Mammary epithelial cell (primary cell): ENCODE measurements at places on chromosomes 5 and 9. TPM values are rescaled to one million over a fixed set of nuclear protein-coding genes. Genes with fewer than 3 reads are reported as not detected.

PDE6A gene
- 0.17 TPM for total RNA-seq

DNA sequence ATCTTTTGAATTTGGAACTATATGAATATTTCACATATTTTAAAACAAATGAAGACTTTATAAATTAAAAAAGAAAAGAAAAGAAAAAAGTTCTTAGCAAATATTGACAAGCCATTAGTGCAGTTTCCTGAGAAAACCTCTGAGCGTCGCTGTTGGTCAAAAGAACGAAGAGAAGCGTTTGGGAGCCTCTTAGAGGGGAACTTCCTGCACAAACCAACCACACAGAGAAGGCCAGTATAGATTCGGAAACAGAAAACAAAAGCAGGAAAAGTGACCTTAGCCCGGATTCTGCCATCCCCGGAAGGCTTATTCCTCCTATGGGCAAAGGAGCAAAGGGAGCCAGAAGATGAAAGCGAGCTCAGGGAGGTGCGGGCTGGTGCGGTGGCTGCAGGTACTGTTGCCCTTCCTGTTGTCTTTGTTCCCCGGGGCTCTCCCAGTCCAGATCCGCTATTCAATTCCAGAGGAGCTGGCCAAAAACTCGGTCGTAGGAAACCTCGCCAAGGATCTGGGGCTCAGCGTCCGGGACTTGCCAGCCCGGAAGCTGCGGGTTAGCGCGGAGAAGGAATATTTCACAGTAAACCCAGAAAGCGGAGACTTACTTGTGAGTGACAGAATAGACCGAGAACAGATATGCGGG, at the start of gene PCDHGB2:
PCDHGB2 (plus strand) TSS at position 205 of the 637 bp plus-strand sequence; CDS start at position 347, 142 bp downstream.
- DNase-seq: no peak

- peak; percentile 9 for DNase-seq
Observed at GRCh38 chr5:122896598-122897282, 51.3 kb downstream of the SNX24 start.

DNA sequence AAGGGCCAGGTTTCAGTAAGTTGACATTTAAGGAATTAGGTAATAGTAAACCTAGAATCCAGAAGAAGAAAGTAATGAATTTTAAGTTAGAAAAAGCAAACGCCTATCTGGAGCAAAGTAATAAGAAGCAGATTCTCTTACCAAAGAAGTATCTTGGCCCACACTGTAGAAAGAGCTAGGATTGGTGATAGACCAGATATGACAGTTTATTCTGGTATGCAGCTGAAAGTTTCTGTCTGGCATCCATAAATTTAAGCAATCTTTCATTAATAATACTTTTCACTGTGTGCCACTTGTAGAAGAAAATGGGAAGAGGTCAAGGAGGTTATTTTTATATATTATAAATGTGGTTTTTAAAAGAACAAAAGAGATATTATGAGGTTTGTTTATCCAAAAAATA, 3.0 kb downstream of the RECK start:
- peak; percentile 32 for DNase-seq

PLAC8L1 gene
- not detected for total RNA-seq

GRCh38 chr5:174971210-174971609, 246.8 kb downstream of the MSX2 start:
- DNase-seq: no peak

GRCh38 chr5:43852279-43852678, 249.3 kb downstream of the NNT start:
- DNase-seq: no peak

KCTD16 gene
- total RNA-seq: 0.13 and 0.21 TPM in 2 replicates

RNF180 gene
- 2.9 and 5.7 TPM in 2 replicates for total RNA-seq

GRCh38 chr9:21904371-21904770, 89.8 kb downstream of the CDKN2A start:
- no peak for DNase-seq

NINJ1 gene
- total RNA-seq: 50.2 and 61.7 TPM in 2 replicates

DNA sequence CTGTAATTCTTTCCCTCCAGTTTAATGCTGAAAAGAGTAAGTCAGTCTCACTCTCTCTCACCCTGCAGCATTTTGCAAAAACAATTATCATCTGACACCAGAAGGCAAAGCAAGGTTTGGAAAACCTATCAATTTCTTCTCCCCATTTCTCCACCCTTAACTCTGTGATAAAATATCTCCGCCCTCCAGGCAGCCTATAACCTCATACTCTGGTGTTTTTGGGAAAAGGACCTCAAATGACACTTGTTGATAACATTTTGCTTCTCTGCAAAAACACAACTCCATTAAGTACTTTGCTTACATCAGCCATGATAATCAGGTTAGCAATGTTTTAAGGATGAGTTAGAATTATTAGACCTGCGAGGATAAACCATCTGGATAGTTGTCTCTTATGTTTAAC, 2.3 kb downstream of the ANKH start:
- no peak for DNase-seq

DNA sequence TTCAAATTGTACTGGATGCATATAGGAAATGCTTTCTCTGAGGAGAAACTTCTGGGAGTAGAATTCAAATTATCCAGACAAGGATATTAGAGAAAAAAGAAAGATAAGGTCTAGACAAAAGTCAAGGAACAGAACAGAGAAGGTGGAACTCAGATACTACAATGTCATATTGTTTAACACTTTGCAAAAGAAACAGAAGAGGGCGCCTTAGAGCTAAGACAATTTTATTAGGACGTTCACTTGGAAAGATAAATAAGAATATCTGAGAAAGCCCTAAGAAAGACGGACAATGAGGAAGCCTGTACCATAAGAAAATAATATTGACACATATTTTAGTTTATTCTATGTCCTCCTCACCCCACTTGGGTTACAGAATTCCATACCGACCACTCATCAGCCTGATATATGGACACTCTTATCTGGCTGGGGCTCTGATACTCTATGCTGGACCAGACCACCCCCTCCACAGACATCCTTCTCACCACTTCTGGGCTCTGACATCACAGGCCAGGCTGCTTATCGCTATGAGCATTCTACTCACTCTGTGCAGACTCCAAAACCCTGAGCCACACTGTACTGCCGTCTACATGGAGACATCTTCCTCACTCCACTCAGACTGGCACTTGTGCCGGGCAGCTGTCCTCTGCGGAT, 9.1 kb upstream of the AK3 start:
- DNase-seq: peak; percentile 29

- no peak for DNase-seq
Observed at GRCh38 chr9:108138516-108138915, 648.9 kb upstream of the KLF4 start.

GAPT gene
- not detected in 2 replicates for total RNA-seq

DNA sequence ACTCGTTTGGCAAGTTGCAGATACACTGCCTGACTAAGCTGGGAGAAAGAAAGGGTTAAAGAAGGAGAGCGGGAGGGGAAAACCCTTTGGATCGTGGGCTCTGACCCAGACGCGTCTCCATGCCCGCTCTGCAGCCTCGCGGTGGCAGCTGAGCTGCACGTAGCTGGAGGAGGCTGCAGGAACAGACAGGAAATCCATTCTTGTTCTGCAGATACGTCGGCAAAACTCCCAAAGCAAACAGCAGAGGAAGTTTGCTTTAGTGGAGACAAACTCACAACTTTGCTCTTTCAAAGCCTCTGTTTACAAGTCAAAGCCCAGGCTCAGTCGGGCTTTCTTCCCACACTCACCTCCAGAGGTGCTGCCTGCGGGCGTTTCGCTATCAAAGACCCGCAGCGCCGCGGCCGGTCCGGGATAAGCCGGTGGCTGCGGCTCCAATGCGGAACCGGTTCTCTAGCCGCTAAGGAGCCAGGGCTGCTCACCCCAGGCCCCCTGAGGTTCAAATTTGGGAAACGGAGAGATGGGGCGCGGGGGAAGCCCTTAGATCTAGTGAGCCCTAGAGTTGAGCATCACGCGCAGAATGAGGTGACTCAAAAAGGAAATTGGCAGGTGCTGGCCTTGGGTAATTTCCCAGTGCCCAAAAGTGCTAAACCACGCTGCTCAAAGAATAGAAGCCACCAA, 60.7 kb downstream of the MAT2B start:
- peak; percentile 23 for DNase-seq

DNA sequence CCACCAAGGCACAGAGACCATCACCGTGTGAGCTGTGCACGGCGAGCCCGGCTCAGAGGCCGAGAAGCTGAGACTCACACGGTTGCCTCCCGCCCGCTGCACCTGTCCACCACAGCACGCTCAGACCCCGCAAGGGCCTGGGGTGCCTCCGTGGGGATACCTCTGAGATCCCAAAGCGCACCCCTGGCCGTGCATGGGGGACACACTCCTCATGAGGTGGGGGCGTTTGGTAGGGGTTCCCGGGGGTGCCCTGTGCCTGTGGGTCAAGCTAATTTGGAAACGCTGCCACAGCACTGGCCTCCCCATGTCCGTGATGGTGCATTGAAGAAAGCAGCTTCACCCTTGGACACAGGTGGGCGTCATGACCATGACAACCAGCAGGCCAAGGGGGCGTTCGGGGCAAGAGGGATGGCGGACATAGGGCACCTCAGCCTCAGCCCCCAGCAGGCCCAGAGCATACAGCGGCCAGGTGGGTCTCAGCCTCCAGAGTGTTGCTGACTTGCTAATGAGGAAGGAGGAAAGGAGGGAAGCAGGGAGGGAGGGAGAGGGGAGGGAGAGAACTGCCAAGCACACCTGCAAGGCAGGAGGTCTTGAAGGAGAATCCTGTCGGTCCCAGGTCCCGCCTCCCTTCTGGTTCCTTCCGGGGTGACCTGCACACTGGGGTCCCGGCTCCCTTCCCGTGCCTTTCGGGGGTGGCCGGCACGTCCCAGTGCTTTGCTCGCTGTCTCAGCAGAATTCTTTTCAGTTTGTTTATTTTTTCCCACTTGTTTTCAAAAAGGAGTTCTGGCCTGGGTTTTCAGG, 34.7 kb downstream of the GLT6D1 start:
- no peak for DNase-seq

C5orf63 gene
- 7.7 and 9.4 TPM in 2 replicates for total RNA-seq

DNA sequence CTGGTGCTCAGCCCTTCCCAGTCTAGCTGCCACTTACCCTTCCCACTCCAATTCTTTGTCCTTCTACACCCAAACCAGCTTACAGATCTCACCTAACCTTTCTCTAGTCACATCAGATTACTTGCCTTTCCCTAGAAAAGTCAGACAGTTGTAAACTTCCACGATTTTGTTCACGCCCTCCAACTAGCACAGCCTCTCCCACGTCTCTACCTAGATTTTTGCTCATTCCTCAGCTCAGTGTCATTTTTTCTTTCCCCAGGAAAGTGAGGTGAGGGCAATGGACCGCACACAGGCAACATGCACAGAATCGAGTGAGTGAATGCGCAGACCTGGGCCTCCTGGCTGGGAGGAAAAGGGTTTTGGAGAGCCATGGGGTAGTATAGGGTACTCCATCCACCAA, 20.9 kb upstream of the PRUNE2 start:
- DNase-seq: no peak

DNA sequence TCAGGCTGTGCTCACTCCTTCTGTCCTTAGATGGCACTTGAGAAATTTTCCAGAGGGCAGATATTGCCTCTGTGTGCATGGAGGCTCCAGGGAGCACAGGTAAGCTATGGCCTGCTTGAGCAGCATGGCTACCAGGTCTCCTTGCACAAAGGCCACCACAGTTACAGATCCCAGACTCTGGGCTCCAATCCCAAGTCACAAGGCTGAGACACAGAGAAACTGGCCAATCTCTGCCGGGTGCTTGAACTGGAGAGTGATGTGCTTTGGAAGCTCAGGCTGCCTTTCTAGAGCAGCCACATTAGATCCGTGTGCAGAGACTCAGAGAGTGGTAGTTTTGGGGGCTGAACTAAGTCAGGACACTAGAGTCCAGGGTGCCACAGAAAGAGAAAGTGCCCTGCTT, 145.7 kb downstream of the SEMA6A start:
- no peak for DNase-seq

STPG3 gene
- total RNA-seq: not detected

DNA sequence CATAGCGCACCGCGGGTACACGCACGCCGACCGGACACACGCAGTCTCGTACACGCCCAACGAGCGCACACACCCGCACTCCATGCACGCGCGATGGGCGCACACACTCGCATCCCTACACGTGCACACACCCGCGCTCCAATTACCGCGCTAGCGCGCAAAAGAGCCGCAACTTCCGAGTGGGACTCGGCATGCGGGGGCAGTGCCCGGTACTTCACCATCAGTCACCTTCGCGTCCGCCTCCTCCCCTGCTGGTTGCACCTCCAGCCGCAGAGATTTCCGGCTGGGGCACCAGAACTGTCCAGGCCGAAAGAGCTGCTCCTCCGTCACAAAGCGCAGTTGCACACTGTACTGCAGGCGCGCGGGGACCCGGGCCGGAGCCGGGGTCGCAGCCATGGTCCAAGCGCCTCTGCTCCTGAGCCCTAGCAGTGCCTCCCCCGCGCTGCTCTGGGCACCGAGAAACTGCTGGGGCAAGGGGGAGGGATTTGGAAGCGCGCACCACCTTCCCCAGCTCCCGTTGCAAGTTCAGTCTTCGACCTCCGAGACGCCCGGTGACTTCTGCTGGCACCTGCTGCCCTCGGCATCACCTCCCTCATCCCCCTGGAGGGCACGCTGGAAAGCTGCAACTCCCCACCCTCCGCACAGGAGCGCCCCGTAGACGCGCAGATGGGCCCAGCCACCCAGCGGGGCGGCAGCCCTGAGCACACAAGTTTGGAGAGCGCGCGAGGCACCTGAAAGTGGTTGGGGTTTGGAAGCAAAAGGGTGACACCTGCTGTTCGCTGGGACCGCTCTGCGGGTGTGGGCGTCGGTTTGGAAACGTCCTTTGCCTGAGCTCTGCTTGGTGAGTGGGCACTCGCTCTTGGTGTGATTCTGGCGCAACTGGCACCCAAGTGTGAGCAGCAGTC, 337.4 kb upstream of the PUM3 start:
- peak; percentile 60 for DNase-seq

IL5 gene
- not detected for total RNA-seq

DNA sequence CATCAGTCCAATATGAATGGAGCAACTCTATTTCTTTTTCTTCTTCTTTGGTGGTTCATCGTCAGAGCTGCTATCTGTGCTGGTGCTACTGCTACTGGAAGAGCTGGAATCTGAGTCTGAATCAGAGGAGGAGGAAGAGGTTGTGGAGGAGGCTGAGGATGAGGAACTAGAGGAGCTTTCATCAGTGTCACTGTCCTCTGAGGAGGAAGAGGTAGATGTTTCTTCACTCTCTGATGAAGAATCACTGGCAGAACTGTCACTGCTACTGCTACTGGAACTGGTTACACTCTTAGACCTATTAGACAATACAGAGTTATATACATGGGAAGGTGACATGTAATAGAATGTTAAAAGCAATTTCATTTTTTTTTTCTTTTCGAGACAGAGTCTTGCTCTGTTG, 27.8 kb downstream of the ZCCHC10 start:
- no peak for DNase-seq

NELFB gene
- 39.5 TPM for total RNA-seq

DNA sequence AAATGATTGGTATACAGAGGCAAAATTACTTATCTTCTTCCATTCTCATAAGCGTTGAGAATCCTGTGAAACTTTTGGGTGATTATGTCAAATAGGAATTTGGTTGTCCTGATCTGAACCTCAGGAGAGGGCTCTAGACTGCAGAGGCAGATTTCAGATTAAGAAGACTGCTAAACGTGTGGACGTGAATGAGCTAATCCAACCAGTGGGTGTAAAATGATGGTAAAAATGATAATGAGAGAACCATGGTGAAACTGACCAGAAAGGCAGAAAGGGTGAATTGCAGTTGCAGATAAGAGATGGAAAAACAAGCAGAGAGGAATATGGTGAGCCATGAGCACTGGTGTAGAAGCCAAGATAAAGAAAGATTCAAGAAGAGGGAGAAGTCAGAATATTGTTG, 1200.2 kb upstream of the CDH6 start:
- DNase-seq: no peak

GRCh38 chr9:130990306-130990977, 18.5 kb upstream of the LAMC3 start:
- no peak for DNase-seq

- DNase-seq: peak; percentile 76
Observed at GRCh38 chr9:1050125-1050895, at the start of gene DMRT2. Gene DMRT2 (plus strand): TSS chr9:1050357. CDS start chr9:1051614, 1,257 bp downstream.

- no peak for DNase-seq
Observed at GRCh38 chr9:136626066-136626725, 36.5 kb upstream of the EGFL7 start.
